ENCODE measurements at places on chromosomes 1 and 21.

DNA sequence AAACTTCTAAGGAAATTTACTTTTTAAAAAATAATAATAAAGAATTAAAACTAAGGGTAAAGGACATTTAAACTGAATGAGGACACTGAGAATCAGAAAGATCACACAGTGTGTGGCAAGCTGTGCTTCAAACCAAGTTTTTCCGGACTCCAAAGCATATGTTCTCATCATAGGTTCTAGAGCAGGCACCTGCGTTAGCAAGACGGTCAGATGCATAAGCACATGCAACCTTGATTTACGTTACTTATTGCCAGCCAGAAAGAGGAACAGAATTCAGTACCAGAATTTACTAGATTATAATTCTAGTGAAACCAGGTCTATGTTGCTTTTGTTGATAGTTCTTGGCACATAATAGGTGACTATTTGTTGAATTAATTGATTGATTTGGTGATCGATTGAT is 6.2 kb upstream of the LBR start:
- no peak for DNase-seq

- no peak for DNase-seq
These were observed 101.3 kb upstream of the C8B start for GRCh38 chr1:57066980-57067610.

DNA sequence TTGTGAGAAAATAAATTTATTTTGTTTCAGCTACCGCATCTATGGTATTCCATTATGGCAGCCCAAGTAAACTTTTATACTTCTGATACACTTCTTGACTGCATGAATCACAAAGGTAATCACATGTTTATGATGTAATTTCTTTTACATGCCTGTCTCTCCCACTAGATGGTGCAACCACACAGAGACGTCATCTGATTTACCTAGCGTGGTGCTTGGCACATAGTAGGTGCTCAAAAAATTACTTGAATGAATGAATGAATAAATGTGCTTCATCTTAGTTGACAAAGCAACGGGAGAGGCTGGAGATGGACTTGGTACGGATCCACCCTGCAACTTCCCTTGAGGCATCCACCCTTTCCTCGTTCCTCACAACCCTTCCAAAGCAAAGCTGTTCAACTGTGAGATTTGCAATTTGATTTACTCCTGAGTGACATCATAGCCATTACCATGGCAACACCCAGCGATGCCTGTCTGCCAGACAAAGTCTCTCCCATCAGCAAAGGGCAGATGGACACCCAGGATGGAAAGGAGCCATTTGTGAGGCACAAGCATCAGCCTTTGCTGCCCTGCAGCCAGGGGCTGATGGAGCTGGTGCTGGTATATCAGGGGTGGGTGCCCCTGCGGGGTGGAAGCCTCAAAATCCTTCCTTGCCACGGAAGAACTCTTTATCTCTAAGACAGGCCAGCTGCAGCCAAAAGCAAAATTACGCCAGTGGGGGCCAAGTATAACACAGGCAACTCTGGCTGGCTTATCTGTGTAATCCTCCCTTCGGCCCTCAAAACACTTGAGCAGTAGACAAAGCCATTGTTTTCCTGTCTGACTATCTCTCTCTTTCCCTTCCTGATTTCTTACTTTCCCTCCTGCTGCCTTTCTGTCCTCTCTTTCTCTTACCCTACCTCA is 18.9 kb upstream of the VWA5B1 start:
- no peak for DNase-seq

GRCh38 chr1:224831501-224831900 is 98.0 kb upstream of the DNAH14 start:
- DNase-seq = no peak

DNA sequence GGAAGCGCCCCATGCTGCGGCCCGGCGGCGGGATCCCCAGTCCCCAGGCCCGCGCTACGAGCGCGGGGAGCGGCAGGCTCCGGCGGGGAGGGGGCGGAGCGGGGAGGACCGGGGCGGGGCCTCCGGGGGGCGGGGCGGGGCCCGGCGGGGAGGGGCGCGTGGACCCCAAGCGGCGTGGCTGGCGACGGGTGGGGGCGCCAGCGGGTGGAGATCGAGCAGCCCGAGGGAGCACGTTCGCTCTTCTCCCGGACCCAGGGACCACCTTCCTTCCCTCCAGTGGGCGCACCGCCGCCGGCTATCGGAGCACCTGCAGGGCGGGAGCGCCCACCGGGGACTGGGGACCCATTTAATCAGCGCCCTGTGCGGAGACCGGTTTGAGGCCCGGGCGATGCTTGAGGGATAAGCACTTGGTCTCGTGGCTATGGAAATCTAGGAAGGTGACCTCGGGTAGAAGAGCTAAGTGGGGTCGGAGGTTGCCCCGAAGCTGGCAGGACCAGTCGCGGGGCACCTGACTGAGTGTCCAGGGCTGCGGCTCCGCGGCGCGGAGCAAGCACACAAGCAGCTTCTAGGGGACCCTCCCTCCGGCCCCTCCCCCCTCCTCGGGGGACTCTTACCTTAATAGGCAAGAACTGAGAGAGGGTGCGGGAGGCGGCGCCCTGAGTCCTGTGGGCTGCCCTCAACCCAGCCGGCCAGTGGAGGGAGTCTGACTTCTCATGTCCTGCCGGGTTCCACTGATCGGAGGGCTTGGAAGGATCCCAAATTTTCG is at the start of gene TSPAN2:
Gene TSPAN2 (minus strand): TSS at position 84 of the 766 bp plus-strand sequence. CDS start 71 bp downstream, at position 13.
- no peak for DNase-seq

DNA sequence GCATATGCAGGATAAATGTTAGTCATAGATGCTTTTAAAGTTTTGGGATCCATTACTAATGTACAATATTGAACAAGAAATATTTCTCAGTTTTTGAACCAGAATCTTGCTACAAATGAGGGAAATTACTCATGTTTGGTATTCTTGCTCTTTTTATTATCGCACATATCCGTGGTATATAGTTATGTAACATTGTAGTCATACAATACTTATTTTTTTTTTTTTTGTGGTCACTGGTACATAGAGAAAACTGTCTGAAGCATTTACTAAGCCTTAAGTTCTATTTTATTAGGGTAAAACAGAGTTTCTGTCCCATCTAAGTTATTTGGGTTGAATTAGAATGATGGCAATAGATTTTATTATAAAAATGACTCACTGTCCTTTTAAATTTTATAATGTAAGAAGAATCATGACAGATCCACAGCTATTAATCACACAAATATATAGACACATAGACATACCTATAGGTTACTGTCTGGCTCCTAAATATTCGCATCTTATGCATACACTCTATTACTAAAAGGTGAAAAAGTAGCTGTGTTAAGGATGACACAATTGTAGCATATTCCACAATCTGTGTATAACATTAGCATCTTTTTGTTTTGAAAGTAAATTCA is 18.0 kb upstream of the PRKAA2 start:
- DNase-seq = no peak

- no peak for DNase-seq
These were observed 15.9 kb downstream of the PCSK9 start for GRCh38 chr1:55055084-55055882.

All from suppressor macrophage treated with lipopolysaccharide for 4 hours (primary cell).